ENCODE measurements at places on chromosomes 16 and 17.

- peak; percentile 79 for DNase-seq
Measured at GRCh38 chr17:50272711-50273653, 1.3 kb upstream of the TMEM92 start.

GRCh38 chr17:1834380-1835149, 4.8 kb downstream of the RPA1 start:
- no peak for DNase-seq

DNA sequence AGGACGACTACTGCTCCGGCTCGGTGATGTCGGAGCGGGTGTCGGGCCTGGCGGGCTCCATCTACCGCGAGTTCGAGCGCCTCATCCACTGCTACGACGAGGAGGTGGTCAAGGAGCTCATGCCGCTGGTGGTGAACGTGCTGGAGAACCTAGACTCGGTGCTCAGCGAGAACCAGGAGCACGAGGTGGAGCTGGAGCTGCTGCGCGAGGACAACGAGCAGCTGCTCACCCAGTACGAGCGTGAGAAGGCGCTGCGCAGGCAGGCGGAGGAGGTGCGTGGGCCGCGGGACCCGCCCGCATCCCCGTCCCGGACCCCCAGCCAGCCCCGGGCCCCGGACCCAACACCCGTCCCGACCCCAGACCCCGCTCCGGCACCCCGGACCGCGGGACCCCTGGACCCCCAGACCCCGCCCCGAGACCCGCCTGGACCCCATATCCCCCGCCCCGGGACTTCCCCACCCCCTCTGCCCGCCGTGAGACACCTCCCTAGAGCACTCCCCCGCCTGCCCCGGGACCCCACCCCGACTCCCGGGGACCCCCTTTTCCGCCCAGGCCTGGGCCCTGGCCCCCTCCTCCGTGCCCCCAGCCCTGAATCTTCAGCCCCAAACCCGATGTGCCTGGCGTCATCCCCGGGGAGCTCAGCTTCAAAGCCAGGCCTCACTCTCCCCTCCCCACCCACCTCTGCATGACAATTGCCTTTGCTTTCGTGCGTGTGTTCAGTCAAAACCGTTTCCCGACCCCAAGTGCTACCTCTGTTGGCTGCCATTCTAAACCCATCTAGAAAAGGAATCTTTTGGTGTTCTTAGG, 594 bp downstream of the MAPK8IP3 start:
- DNase-seq: no peak

GRCh38 chr17:3773511-3773910, 27.5 kb downstream of the ITGAE start:
- DNase-seq: no peak

DNA sequence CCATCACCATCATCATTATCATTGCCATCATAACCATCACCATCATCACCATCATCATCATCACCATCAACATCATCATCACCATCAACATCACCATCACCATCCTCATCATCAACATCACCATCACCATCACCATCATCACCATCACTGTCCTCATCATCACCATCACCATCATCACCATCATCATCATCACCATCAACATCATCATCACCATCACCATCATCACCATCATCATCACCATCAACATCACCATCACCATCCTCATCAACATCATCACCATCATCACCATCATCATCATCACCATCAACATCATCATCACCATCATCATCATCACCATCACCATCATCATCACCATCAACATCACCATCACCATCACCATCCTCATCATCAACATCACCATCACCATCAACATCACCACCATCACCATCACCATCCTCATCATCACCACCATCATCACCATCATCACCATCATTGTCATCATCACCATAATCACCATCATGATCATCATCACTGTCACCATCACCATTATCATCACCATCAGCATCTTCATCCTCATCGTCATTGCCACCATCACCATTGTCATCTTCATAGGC, 23.9 kb downstream of the COX4I1 start:
- no peak for DNase-seq

GRCh38 chr17:63519116-63519881, 3.9 kb upstream of the KCNH6 start:
- no peak for DNase-seq

DNA sequence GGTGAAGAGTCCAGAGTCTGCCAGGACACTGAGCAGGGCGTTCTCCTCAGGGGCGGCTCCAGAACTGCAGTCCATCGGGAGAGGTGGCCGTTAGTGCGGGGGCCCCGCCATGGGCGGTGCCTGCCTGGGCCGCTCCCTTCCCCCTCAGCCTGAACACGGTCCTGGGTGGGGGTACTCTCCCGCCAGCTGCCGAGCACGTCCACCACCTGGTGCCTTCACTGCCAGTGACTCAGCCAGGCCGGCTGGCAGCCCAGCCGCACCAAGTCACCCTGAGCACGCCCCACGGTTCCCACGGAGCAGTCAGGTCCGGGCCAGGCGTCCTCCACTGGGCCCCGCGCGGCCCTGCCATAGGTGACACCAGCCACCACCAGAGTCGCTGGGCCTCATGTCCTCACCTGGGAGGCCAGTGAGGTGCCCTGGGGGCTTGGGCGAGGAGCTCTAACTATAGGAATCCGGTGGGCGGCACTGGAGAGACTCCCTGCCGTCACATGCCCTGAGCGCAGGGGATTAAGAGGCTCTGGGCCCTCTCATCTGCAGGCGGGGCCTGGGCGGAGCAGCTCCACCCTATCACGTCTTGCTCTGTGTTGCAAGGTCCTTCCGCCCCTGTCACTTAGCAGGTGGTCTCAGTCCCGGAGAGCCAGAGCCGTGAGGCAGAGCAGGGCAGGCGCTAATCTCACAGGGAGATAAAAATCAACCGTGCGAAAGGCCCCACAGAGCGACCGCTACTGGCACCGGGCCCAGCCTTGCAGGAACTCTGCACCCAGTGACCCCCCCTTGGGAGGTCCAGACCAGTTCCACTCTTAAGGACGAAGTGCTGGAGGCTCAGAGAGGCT, 14.3 kb downstream of the PIEZO1 start:
- no peak for DNase-seq

- DNase-seq: no peak
Measured at GRCh38 chr16:28254158-28254557, 38.2 kb upstream of the SBK1 start.

DNA sequence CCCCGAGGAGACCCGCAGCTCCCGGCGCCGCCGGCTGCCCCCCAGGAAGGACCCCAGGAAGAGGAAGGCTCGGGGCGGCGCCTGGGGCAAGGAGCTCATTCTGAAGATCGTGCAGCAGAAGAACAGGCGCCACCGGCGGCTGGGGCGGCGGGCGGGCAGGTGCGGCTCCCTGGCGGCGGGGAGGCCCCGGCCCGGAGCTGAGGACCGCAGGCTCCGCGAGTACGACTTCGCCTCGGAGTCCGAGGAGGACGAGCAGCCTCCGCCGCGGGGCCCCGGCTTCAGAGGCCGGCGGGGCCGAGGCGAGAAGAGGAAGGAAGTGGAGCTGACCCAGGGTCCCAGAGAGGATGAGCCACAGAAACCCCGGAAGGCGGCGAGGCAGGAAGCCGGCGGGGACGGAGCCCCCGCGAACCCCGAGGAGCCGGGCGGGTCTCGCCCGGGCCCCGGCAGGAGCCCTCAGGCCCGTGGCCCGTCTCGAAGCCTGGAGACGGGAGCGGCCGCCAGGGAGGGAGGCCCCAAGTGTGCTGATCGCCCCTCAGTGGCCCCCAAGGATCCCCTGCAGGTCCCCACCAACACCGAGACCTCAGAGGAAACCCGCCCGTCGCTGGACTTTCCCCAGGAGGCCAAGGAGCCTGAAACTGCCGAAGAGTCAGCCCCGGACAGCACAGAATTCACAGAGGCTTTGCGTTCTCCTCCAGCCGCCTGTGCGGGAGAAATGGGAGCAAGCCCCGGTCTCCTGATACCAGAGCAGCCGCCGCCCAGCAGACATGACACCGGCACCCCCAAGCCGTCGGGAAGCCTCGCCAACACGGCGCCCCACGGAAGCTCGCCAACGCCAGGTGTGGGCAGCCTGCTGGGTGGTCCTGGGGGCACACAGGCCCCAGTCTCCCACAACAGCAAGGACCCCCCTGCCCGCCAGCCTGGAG, 22.3 kb upstream of the ZFPM1 start:
- DNase-seq: no peak

DNA sequence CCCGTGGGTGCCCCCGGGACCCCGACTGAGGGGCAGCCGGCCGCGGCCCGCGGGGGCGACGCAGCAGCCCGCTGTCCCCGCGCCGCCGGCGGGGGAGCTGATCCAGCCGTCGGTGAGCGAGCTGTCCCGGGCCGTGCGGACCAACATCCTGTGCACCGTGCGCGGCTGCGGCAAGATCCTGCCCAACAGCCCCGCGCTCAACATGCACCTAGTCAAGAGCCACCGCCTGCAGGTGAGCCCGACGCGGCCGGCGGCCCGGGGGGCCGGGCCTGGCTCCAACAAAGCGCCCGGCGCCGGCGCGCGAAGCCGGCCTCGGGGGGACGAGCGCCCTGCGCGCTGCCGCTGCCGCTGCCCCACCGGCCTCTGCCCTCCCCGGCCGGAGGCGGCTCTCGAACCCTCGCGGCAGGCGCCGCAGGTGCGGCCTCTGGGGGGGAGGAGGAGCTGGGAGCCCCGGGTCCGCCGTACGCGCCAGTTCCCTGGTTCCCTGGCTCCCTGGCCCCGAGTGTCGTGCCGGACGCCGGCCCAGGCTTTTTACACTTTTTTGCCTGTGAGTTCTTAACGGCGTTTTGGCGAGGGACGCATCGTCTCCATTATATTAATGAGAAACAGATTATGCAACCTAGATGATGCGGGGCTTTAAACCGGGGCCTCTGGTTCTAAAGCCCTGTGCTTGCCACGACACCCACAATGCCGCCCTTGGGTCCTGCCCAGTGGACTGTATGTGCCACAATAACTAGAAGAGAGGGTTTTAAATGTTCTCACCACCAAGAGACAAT, 521 bp downstream of the ATMIN start:
- peak; percentile 14 for DNase-seq

DNA sequence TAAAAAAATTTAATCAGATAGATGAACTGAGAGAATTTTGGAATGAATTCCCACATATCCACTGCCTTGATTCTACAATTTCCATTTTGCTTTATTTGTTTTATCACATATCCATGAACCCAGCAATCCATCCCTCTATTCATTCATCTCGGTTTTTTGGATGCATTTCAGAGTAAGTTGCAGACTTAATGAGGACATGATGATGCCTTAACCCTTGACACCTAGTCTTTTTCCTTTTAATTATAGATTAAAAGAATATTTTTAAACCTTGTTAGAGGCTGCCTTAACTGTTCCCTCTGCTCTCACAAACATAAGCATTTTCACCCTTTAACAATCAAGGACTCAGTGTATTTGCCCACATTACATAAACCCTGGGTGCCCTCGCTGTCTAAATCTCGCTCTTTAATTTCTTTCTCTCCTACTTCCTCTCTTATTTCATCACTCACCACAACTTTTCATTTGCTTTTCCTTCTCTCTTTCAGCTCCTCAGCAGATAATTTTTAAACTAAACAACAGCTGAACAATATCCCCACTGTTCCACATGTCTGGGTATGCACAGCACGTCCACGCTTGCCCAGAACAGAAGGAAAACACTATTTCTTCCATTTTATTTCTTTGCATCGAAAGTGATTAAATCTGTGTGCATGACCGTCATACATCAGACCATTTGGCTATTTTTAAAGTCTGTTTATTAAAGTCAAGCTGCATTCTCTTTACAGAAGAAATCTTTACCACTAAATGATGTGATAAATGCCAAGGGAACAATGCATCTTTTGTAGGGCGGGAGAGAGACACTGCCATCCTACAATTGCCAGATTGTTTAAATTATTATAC, 39.9 kb downstream of the IQCK start:
- DNase-seq: no peak

GRCh38 chr16:2425008-2425518, 4.2 kb upstream of the CCNF start:
- DNase-seq: no peak

GRCh38 chr17:44335564-44335963, 9.5 kb upstream of the GRN start:
- no peak for DNase-seq

DNA sequence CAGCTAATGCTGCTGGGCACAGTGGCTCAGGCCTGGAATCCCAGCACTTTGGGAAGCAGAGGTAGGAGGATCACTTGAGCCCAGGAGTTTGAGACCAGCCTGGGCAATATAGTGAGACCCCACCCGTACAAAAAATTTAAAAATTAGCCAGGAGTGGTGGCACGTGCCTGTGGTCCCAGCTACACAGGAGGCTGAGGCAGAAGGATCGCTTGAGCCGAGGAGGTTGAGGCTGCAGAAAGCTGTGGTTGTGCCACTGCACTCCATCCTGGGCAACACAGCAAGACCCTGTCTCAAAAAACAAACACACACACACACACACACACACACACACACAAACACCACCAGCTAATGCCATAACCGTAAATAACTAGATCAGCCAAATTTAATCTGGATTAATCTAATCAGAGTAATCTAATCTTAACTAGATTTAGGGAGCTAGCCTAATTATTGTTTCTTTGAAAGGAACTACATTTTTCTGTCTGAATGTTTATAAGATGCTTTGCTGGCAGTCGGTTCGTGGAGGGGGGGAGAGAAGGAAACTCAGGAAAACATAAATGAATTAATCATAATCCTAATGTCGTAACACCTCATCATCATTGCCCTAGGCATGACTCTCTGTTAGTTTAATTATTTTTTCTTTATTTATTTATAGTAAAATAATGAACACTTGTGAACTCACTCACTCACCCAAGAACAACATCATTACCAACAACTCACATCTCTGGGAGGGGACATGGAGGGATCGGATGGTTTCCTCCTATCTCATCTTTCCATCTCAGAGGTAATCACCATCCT, 12.5 kb upstream of the RBBP6 start:
- no peak for DNase-seq

DNA sequence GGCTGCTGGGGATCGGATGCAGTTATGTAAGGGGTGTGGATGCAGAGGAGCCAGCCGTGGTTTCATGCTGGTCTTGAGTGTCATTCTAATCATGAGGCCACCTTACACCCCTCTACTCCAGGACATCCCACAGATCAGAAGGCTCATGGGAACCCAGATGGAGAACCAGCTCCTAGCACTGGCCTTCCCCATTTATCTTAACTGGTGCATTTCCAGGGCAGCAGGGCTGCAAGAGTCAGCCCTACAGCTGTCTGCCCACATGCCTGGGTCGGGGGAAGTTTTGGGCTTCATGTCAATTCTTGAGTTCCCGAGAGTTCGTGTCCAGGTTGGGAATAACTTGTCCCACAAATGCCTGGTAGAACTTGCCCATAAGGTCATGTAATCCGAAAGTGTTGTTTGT, 29.1 kb downstream of the RPTOR start:
- no peak for DNase-seq

DNA sequence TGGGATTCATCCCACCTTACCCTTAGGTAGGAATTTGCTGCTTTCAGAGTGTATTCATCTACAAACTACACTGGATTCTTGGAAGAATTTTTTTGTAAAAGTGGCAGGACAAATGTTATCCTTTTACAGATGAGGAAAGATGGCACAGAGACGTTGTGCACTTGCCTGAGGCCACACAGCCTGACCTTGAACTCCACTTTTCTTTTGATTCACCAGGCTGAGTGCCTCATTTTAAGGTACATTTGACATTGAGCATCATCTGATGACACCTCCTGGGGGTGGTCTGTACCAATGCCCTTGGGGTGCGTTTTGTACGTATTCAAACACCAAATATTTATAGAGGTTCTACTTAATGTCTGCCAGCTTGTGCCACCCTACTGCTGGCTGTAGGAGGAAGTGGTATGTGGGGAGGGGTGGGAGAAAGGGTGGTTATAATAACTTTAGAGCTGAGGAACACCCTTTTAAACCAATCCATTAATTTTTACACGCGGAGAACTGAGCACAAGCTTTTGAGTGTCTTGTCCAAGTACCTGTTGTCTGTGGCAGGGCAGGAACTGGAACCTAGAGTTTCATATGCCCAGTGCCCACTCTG, 29.1 kb downstream of the HS3ST3B1 start:
- DNase-seq: no peak

GRCh38 chr16:296276-296675, 13.3 kb downstream of the PDIA2 start:
- DNase-seq: no peak
